ENCODE measurements at places on chromosomes 1 and 21.

DNA sequence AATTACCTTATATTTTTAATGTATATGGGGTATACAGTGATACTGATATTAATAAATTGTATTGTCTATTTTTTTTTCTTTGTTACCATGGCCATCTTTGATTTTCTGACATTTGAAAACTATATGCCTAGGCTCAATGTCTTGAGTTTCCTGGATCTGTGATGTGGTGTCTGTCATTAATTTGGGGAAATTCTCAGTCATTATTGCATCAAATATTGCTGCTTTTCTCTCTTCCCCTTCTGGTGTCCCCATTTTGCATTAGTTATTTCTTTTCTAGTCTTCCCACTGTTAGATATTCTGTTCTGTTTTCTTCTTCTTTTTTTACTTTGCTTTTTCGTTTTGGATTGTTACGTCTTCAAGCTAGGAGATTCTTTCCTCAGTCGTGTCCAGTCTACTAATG lies 33.8 kb downstream of the ZBTB40 start:
- DNase-seq: no peak

GRCh38 chr1:33316601-33317000 lies 4.3 kb downstream of the A3GALT2 start:
- DNase-seq: no peak

DNA sequence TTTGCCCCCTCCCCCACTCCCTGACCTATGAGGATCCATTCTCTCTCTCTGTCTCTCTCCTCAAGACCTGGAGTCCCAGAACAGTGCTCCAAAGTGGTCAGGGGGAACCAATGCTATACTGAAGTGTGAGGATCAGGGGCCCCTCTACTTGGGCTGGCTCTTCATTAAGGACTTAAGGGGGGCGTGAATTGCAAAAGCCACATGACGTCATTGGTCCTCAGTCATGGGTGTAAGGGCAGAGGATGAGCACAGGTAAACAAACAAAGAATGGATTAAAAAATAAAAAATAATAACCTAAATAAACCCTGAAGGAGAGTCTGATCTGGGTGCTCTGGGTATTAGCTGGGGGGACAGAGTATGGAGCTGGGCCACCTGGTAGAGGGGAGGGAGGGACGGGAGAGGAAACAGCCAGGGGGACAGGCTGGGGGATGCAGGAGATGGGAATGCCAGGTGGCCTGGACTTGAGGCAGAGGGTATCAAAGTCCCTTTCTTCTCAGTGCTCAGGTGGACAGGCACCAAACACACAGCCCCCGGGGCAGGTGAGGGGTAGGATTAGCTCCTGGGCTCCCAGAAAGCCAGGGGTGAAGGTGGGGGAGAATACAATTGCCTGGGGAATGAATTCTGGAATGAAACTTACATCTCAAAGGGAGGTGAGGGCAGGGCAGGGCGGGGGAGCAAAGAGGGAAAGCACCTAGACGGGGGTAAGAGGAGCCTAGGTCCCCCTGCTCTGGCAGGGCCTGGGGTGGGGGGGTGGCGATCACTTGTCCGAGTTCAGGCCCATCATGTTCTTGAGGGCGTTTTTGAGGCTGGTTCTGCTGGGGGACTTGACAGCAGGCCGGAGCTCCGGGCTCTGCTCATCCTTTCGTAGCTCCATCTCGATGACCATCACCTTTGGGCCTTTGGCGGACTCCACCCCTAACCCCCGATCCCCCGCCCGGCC lies 4.6 kb downstream of the MPZ start:
- DNase-seq: no peak

GRCh38 chr1:159000625-159001024 lies 9.1 kb upstream of the IFI16 start:
- peak; percentile 90 for DNase-seq

DNA sequence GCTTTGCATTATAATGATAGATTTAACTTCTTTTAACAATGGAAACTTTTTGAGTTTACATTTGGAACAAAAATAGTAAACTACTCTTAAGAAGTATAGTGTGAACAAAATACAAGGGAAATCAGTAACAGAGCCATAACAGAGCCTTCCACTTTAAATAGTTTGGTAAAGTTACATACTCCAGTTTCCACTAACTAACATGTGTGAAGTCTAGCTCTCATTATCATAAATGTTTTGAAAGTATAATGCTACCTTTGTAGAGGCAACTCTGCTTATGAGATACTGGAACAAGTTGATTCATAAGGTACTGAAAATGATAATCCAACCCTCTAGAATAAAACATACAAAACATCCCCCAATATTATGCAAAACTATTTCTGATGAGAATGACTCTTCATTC lies 1155.1 kb upstream of the ADGRL2 start:
- DNase-seq: no peak

GRCh38 chr1:229950020-229950419 lies 117.0 kb upstream of the GALNT2 start:
- DNase-seq: no peak

DNA sequence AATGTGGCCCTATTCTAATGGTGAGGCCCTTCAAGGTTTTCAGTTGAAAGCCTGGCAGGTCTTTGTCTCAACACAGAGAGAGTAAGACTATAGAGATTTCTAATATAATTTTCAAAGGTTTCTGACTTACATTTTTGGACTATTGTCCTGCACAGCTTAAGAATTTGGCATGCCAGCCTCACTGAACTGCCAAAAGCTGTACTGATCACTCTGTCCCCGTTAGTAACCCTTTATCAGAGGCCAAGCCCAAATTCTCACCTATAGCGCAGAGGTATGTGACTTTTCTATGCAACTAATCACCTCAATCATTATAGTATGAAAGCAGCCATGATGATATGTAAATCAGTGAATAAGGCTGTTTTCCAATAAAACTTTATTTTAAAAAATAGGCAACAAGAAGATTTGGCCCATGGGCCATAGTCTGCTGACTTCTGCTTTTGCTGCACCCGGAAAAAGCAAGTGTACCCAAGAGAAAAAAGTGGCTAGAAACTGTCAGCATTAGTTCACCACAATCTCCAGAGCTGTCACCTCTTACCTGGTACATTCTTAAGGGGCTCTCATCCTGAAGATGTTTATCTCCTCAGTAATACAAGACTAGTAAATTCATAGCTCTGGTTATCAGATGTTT lies 85.4 kb downstream of the PIGK start:
- no peak for DNase-seq

GRCh38 chr1:207025146-207025880 lies 7.2 kb downstream of the C1orf116 start:
- peak; percentile 68 for DNase-seq

GRCh38 chr1:220884109-220884980 lies 5.1 kb downstream of the HLX start:
- peak; percentile 53 for DNase-seq

GRCh38 chr1:81666586-81666985 lies 134.1 kb upstream of the ADGRL2 start:
- DNase-seq: no peak

DNA sequence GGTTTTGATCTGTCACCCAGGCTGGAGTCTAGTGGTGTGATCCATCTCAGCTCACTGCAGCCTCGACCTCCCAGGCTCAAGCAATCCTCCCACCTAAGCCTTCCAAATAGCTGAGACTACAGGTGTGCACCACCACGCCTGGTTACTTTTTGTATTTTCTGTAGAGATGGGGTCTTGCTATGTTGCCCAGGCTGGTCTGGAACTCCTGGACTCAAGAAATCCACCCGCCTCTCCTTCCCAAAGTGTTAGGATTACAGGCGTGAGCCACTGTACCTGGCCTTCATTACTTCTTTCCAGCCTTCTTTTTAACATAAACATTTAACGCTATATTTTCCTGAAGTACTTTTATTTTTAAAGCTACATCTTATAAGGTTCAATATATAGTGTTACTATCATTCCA lies 18.4 kb upstream of the HMGCL start:
- no peak for DNase-seq

DNA sequence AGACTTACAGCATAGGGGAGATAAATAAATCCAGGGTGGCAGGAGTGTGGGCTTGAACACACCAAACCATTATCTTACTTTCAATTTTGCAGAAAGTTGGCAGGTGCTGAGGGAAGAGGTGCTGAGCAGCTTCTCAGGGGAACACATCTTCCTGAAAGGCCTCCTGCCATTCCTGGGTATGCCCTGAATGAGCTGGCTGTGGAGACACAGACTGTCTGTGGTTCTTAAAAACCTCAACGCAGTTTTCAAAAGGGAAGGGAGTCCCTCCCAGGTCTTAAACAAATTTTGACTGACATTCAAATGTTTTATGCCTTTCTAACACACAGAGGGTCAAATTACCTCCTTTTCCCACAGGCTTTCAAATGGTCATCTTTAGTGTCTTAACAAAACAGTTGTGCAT lies 166.9 kb downstream of the TNFSF18 start:
- DNase-seq: no peak

DNA sequence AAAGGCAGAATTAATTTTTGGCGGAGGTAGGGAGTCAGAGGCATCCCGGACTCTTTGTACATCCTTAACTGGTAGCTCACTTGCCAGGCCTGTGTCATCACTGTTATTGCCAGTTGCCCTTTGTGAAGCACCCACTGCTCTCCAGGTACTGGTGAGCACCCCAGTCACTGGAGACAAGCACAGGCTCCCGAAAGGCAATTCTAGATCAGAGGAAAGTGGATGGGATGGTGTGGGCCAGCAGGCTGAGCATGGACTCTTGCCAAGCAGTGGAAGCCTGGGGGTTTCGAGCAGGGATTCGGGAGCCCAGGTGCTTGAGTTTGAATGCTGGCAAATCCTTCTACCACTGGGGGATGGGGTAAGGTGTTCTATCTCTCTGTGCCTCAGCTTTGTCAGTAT lies 551.1 kb downstream of the MATN1 start:
- no peak for DNase-seq

DNA sequence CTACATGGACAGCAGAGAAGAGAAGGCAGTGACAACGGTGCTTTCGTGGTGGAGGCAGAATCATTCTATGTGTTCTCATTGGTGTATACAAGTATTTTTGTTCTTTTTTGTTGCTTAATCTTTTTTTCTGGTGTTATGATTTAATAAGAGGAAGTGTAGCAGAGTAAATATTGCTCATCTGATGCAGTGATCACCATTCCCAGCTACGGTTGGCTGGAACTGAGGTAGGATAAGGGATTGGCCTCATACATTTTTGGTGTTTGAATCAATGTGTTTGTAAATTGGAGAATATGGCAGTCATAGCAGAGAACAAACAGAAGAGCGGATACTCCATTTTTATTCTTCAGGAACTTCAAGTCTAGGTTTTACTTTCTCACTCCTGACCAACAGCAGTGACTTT lies 76.6 kb downstream of the UBE2U start:
- no peak for DNase-seq

Measured in umbilical cord (tissue), 2 donors.